NCI-H69 (cell line): ENCODE measurements at places on chromosomes 3 and 15.

- DNase-seq, result no peak
Measured at GRCh38 chr3:35633332-35634124, 5.8 kb upstream of the ARPP21 start.

- no peak for DNase-seq
Measured at GRCh38 chr3:99646107-99646435, 7.7 kb downstream of the COL8A1 start.

DNA sequence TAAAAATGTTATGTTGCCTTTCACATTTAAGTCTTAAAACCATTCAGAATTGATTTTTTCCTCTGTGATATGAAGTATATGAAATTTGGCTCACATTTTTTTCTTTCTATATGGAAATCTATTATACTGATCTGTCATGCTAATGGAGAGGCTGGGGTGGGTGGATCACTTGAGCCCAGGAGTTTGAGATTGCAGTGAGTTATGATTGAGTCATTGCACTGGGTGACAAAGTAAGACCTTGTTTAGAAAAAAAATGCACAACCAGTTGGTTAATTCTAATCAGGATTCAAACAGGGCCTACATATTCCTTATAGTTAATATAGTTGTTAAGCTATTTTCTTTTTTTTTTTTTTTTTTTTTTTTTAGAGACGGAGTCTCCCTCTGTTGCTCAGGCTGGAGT, 230.5 kb downstream of the MFSD1 start:
- no peak for DNase-seq

DNA sequence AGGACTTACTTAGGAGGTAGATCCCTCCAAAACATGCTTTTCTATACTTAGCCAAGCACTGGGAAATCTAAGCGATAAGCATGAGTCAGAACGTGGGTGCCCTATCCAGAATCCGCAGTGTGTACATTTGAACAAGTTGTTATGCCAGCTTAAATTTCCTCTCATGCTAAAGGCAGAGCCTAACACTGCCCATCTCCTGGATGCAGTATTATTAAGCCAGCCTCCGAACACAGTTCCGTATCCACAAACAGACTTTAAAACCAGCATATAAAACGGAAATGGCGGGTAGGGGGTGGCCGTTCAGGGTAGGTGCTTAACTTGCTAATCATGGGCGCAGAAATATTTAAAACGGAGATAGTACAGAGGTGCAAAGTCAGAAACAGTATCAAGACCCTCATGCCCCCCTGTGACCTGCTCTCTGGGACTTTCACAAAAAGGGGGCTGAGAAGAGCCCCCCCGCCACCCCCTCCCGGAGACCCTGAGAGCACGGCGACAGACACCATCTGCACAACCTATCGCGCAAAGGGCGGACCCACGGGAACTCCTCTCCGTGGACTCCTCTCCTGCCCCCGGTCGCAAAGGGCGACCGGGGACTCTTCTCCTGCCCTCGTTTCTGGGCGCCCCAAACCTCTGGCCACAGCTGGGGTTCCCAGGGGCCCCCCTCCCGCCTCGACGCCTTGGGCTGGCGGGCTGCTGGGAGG, 889 bp upstream of the LRRIQ4 start:
- peak; percentile 88 for DNase-seq

DNA sequence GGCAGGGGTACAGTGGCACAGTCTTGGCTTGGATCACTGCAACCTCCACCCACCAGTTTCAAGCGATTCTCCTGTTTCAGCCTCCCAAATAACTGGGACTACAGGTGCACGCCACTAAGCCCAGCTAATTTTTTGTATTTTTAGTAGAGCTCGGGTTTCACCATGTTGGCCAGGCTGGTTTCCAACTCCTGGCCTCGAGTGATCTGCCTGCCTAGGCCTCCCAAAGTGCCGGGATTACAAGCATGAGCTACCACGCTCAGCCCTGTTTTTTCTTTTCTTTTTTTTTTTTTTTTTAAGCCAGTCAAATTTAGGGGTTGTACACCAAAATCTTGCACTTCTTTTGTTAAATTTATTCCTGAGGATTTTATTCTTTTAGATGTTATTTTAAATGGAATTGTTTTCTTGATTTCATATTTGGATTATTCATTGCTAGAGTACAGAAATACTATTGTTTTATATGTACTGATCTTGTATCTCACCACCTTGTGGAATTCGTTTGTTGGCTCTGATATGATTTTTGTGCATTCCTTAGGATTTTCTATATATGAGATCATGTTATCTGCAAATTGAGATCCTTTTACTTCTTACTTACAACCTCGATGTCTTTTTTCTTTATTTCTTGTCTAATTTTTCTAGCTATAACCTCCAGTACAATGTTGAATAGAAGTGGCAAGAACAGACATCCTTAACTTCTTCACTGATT, 65.6 kb downstream of the ZNF609 start:
- no peak for DNase-seq

DNA sequence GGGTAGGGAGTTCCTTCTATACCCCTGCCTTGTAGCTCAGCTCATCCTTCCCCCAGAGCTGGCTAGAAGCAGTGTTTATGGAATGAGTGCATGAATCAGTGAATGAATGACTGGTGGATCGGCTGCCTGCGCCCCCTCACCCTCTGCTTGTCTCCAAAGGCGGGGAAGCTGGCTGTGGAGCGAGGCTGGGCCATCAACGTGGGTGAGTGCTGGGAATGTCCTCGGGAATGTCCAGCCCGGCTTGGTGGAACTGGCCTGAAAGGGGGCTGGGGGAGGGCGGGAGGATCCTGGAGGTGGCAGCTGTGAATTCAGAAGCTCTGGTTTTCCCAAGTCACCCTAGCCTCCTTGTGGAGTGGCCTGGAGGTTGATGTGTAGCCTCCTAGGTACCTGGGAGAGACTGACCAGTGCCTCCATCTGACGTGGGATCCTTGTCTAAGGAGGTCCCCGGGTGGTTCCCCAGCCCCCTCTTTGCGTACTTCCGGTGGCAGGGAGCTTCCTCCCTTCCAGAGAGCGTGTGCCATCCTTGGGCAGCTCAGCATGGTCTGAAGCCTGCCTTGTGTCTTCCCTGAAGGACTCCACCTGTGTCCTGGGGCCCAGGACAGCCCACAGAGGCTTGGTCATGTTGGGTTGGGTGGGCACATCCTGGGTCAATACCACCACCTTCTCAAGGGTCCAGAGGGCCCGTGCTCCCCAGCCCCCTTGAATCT, 18.4 kb downstream of the HDAC11 start:
- no peak for DNase-seq

DNA sequence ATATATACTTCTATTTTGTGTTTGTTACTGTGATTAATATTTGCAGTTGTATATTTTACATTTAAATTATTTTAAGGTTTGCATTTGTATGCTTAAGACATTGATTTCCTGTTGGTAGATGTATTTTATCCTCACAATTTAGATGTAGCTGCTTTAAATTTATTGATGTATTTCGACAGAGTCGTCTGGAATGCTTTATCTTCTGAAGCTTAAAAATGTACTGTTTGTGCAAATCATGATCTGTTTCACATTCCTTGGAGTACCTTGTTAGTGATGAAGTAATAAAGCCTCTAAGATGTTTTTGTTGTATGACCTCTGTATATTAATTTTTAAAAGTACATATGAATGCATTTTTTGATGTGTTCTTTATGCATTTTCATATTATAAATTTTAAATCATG, 1.9 kb downstream of the CHD2 start:
- DNase-seq, result no peak

GRCh38 chr3:87755852-87756251, 303.0 kb downstream of the CGGBP1 start:
- no peak for DNase-seq

- peak; percentile 95 for DNase-seq
Measured at GRCh38 chr15:66483131-66483566, 14.4 kb downstream of the SNAPC5 start.

DNA sequence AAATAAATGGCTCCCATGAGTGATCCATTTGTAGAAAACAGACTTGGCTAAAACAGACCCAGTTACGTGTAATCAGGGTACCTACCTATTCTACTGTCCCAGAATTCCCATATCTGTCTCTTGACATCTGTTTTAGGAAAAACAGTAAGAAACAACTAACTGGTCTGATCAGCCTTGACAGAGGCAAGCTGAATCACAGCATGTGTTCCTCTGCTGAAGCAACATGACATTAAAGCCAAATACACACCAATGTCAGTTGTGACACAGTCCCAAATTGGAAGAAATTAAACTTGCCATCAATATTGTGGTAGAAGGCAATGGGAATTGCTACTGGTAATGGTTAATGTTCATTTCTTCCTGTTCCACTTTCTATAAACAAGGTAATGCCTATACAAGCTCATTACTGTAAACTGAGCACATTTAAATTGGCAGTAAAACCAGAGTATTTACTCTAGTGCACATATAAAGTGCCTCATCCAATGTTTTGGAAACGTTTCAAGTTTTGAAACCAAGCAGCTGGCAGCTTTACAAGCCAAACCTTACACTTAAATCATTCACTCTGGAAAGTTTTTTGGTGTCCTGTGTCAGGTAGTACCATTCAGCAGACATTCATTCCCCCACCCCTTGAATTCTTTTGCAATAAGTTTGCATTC, 27.0 kb downstream of the ALDH1A2 start:
- peak; percentile 53 for DNase-seq

- DNase-seq, result no peak
Measured at GRCh38 chr3:174199696-174200095, 659.4 kb upstream of the NAALADL2 start.

DNA sequence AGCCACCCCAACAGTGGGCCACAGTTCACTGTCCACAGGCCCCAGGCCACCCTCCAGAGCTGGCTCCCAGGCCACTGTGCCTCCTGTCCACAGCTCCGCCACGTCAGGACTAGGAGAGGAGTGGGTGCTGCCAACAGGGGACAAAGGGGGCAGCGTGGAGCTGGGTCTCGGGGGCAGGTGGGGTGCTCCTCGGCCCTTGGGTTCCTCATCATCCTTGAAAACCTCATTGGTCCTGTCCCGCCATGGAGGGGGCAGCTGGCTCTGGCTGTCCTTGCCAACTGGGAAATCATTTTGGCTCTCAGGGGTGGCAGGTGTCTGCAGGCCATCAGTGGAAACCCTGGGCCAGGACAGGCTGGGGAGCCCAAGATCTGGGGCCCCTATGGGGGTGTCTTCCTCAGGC, 45.2 kb downstream of the ADAMTS7 start:
- no peak for DNase-seq

DNA sequence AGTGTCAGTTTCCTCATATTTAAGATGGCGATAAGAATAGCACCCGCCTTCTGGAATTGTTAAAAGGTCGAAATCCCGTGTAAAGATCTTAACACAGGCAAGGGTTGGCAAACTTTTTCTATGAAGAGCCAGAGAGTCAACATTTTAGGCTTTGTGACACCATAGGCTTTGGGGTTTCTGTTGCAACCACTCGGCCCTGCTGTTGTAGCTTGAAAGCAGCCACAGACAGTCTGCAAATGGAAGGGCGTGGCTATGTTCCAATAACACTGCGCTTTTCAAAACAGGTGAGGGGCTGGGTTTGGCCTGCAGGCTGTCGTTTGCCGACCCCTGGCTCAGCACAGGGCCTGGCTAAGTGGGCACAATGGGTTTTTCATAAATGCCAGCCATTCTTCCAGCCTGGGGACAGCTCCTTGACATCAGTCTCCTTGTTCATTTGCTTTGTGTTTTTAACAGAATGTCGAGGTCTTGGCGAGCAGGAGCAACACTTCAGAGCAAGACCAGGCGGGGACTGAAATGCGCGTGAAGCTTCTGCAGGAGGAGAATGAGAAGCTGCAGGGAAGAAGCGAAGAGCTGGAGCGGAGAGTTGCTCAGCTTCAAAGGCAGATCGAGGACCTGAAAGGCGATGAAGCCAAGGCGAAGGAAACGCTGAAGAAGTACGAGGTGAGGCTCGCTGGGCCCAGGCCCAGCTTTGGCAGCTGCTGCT, 75.2 kb upstream of the MYZAP start:
- DNase-seq, result peak; percentile 49

DNA sequence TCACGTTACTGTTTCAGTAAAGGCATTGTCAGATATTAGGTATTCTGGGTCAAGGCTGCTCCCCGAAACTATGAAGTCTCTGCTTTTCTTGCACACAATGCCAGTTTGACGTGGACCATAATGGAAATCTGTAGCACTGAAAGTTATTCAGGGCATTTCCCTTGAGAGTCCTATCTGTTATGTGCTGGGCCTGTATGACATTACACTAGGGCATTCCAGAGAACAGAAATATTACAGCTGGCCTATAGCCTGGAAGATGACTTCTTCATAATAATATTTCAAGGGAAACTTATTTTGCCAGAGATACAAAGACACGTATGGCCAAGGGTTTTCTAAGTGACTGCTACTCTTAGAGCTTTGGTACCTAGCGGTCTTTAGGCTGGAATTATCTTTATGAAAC, 613.6 kb upstream of the CBLB start:
- no peak for DNase-seq

GRCh38 chr15:31499953-31500765, 173.5 kb downstream of the KLF13 start:
- DNase-seq, result peak; percentile 76

DNA sequence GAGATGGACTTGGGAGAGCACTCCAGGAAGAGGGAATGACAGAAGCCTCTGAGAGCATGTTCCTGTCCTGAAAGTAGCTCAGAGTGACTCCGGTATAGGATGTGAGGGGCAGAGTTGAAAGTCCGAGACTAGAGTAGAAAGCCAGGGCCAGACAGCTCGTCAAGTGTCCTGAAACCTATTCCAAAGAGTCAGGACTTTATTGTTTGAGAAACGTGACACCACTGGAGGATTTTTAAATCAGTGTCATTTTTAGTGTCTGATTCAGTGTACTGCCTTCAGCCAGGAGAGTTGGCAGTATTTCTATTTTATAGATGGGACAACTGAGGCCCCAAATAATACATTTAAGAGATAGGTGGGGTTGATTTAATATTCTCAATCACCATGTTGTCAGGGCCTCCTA, 1.6 kb upstream of the RBMS3 start:
- no peak for DNase-seq

DNA sequence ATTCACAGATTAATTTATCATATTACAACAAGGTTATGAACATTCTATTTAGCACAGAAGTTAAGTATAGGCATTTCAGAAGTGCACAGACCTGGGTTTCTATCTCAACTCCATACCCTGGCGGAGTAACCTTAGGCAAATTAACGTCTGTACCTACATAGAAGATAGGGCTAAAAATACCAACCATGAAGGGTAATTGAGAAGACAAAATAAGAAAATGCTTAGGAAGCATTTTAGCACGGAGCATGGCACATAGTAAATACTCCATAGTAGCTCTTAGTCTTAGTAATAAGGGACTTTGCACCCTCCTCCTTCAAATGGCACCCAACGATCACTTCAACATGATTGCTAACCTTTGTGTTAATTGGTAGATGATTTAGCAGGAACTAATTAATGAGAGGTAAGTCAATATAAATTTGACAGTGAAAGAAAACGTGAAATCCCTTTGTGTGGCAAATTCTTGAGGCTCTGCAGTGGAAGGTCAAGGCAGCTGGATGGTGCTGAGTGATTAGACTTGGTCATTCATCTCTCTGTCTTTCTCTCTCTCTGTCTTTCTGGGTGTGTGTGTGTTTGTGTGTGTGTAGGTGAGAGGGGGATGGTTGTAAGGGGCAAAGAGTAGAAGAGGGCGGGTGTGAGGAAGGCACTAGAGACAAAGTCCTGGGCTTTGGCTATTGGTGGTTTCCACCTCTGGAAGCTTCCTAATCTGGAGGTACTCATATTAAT, 131.1 kb upstream of the PHLDB2 start:
- peak; percentile 6 for DNase-seq

- no peak for DNase-seq
Measured at GRCh38 chr15:43096411-43096810, 9.4 kb downstream of the UBR1 start.
